Activated CD8-positive, alpha-beta memory T cell treated with anti-CD3 and anti-CD28 coated beads, Interleukin-2, amount 10 ng/mL, durations not matched to agents 7 days and 5 days (primary cell): ENCODE measurements at places on chromosomes 4 and X.
A peak's percentile ranks its signal among the peaks of the same experiment; 100 is the strongest.

DNA sequence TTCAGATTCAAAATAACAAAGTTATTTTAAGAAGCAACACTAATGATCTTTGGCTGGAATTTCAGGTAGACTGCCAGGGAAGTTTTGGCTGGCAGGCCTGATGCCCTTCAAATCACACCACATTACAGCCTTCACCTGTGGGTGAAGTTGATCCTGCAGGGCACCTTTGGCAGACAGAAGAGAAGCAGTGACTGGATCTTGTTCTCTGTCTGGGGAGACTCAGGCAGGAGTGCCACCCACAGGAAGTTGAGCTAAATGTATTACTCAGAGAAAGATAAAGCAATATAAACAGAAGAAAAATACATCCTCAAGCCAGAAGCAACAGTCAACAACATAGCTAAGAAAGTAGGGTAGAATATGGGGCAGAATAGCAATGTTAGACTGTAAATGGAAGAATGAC is 12.8 kb upstream of the CFAP299 start:
- DNase-seq = no peak

DNA sequence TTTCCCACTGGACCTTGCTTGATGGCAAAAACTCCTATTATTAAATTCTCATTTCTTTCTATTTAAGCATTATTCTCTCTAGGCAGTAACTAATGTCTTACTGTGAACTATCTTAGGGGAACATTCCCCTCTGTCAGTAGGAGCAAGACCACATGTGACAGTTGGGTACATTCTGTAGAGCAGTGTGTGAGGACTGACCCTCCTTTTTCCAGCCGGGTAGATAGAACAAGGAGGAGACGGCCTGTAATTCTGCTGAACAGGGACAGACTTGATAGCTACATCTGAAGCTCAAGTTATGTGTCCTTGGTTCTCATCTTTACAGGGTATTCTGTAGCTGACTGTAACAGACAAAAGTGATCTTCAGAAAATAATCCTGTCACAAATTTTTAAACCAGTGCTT is 43.3 kb downstream of the FNIP2 start:
- DNase-seq = no peak

DNA sequence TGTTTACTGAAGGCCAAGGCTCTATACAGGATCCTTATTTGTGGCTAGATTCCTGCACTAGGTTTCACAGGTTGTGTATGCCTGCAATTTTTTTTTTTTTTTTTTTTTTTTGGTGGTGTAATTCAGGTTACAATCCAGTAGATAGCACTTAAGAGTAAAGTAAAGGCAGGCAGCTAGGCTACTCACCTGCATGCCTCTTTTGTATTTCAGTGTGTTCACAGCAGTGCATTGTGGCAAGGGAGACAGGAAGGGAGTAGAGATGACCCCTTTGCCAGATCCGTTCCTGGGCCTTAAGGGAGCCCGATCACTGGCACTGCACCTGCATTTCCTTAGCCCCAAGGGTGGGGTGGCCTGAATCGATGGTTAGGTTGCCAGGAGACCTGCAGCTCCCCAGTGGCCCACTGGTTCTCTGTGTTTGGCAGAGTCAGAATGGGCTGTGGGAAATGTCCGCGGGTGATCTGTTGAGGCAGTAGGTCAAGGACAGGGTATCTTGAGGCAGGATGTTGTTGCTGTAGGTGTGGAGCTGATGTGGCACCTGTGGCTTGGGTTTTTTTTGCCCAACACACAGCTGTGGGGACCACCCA is 374.9 kb upstream of the AADAT start:
- DNase-seq = no peak

- no peak for DNase-seq
Measured at GRCh38 chr4:41644288-41644914, 104.1 kb downstream of the PHOX2B start.

DNA sequence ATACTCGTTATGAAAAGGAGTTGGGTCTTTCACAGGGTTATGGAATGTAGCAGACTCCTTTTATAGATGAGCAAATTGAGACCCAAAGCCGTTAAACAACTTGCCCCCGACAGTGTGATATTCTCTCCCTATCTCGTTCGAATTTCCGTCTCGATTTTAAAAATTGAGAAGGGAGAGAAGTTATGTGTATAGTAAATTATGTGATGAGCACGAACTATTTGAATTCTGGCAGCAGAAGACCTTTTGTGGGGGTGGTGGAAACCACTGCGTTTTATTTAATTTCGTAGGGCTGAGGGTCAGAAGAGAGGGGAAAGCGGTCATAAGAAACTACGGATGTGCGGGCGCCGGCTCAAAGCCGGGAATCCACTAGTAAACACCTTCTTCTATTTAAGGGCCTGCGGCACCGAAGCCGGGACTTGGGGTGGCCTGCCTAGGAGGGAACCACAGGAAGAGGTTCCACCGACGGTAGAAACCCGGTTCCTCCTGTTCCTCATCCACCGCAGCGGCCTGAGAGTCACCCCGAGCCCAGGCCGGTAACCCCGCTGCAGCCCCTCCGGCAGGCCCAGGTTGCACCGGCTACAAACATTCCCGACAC is 1.5 kb upstream of the DDX3X start:
- DNase-seq = peak; percentile 67

DNA sequence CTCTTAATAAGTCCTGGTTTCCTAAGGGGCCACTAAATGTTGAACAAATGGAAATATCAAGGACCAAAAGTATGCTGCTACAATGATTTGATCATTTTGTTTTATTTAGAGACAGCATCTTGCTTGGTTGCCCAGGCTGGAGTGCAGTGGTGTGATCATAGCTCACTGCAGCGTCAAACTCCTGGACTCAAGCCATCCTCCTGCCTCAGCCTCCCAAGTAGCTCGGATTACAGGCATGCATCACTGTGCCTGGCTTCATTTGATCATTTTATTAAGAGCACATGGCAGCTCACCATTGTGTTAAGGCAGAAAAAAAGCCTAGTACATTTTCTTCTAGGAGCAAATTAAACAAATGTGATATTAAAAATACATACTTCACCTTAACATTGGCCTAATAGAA is 52.7 kb downstream of the DCLK2 start:
- DNase-seq = no peak

DNA sequence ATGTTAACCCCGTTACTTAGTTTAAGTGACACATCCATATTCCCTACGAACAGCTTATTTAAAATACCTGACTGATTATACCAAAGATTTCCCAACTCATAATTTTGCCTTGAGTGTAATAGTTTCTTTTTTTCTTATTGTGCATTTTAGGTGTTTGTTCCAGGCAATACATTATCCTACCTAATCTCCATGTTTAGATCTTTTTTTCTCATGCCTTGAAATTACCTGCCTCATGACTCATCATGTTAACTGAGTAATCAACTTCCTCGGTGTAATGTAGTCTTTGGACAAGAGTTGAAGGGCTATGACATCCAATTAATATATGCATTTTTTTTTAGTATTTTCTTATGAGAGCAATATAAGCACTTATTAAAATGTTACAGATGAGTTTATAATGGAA is 228.7 kb upstream of the ANKRD50 start:
- no peak for DNase-seq

GRCh38 chr4:168836490-168836889 is 173.6 kb downstream of the CBR4 start:
- no peak for DNase-seq

DNA sequence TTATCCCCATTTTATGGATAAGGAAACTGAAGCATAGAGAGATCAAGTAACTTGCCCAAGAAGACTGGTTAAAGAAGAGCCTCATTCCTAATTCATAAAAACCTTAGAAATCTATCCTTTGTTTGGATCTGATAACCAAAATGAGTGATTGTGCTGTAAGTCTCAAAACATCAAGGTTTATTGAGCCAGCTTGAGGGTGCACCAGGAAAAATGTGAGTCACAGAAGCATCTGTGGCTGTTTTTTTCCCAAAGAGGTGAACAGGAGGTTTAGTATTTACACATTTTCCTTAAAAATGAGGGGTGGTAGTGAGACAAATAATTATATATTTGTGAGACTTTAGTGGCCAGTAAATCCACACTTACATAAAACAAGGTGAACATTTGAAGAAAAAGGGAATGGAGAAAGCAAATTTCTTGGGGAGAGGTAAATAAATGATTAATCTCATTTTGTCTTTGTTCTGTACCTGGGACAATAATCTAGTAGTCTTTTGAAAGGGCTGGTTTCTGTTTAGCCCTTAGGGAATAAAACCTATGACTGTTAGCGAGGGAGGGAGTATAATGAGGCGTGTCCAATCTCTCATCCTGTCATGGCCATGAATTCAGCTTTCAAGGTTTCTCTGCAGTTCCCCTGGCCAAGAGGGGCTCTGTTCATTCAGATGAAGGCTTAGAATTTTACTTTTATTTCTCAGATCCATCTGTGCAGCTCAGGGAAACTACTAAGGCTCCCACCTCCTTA is 12.2 kb upstream of the FMR1 start:
- DNase-seq = no peak

DNA sequence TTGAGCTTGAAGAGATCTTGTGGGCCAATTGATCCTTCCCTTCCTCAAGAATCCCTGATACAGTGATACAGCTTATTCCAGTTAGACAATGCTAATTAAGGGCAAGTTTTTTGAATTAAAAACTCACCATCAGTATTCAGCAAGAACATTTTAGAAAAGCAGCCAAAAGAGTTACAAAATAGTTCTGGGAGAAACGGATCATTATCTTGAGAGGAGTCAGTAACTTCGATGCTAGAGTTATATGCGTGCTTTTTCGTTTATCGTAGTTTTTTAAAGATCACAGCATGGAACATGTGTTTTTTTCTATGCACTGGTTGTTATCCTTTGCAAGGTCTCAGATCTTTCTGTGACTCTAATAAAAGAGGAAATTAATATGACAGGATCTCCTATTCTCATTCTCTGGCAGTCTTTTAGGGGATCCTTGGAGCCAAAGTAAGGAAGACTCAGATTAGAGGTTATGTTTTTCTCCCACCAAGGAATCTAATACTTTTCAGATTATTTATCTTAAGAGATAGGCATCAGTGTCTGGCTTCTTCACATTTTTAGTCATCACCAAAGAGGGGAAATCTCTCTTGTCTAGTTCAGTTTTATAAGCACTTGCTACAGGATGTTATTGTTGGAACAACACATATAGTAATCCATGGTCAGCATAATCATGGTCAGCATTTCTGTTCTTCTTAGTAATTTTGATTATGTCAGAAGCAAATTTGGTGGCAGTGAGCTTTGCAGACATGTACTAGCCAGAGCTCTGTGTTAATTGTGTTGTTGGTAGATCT is 109.7 kb downstream of the PDLIM5 start:
- DNase-seq = no peak

DNA sequence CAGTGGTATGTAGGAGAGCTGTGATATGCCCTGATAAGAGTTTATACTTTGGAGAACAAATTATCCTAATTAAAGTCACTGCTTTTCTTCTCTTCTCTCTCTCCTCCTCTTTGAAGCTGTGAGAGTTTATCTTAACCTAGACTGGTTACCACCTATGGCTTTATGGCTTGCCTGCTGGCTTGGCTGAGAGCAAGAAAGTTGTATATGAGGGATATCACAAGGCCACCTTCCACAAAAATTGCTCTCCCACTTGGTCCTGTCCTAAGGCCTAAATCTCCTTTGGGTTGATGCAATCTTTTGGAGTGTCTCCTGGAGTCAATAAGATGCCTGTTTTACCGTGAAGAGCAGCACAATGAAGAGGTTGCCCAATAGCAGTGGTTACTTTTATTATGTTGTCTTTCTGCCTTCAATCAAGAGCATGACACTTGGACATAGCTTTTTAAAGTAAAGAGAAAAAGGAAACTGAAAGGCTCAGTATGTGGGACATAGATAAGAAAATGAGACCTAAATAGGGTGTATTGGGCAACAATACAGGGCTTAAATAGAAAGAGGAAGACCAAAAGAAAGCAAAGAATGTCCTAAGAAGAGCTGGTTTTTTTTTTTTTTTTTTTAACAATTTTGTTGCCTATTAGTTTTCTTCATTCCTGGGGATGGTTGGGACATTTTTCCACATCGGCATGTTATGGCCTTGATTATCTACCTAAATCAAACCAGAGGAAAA is 9.2 kb downstream of the GUCY1A1 start:
- no peak for DNase-seq

- no peak for DNase-seq
Measured at GRCh38 chrX:4588466-4588865, 875.0 kb upstream of the PRKX start.

DNA sequence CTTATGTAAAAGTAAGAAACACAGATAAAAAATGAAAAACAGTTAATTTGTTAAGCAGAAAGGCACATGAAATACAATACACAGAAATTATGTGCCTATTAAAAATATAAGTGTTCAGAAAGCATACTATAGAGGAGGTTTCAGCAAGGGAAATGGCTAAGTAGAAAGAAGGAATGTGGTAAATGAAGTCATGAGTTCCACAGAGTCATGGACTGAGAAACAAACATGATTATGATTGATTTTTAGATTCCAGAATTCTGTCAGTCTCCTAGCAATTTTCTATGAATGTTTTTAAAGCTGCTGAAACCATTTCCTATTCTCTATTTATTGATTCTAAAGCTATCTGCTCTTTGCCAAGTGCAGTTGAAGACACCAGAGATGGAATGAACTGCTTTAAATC is 1398.4 kb downstream of the ARAP2 start:
- DNase-seq = no peak

DNA sequence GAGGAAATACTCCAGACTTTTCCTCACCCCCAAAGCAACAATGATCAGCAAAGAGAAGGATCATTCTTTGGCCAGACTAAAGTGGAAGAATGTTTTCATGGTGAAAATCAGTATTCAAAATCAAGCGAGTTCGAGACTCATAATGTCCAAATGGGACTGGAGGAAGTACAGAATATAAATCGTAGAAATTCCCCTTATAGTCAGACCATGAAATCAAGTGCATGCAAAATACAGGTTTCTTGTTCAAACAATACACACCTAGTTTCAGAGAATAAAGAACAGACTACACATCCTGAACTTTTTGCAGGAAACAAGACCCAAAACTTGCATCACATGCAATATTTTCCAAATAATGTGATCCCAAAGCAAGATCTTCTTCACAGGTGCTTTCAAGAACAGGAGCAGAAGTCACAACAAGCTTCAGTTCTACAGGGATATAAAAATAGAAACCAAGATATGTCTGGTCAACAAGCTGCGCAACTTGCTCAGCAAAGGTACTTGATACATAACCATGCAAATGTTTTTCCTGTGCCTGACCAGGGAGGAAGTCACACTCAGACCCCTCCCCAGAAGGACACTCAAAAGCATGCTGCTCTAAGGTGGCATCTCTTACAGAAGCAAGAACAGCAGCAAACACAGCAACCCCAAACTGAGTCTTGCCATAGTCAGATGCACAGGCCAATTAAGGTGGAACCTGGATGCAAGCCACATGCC is 89.7 kb downstream of the TET2 start:
- DNase-seq = no peak

DNA sequence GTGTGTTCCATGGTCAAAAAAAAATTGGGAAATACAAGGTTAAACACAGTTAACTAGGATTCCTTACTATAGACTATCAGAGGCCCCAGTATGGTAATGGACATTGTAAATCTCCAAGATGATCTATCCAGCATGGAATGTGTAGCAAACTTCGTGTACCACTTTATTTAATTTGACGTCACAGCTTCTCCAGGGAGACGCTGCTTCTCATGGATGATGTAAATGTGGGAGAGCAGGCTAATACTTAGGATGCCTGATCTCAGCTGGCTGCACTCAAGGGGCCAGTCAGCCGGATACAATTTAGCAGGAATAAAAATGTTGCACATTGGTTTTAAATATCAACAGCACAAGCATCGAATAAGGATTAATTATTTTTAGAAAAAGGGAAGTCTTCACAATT is 111.7 kb upstream of the HPF1 start:
- no peak for DNase-seq

GRCh38 chrX:82591421-82591820 is 916.7 kb upstream of the POU3F4 start:
- DNase-seq = no peak
